ENCODE measurements at places on chromosomes 5 and 9.

- no peak for DNase-seq
Observed at GRCh38 chr5:16727755-16728325, 111.0 kb upstream of the RETREG1 start.

DNA sequence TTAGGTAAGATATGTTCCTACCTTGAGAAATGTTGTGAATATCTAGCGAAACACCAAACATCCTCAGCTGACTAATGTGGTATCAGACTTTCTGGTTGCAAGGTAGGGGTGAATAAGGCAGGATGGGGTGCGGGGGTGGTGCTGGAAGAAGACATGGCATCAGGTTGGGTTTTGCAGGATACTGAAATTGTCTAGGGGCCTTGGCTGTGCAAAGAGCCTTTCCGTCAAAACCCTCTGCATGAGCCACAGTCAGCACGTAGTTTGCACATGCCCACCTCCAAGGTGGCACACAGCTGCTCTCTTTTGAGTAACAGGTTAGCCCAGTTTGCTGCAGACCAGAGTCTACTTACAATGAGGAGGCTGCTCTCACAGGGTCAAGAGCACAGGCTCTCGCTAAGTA lies 42.0 kb downstream of the SFXN1 start:
- no peak for DNase-seq

- DNase-seq: no peak
Observed at GRCh38 chr9:113488071-113488470, 24.5 kb downstream of the RGS3 start.

DNA sequence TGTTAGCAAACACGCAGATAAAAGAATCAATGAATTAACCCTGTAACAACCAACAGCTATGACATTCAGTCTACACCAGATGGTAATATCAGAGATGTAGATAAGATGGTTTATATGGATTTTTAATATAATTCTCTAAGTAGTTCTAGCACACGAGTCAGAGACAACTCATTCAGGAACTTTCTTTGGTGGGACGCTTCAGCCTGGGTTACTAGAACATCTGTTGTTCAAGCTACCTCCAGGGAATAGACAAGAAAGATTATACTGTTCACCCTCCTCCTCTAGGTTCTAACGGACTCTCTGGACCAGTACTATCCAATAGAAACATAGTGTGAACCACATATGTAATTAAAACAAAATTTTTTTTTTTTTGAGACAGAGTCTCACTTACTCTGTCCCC lies 73.8 kb downstream of the RAPGEF1 start:
- DNase-seq: no peak

DNA sequence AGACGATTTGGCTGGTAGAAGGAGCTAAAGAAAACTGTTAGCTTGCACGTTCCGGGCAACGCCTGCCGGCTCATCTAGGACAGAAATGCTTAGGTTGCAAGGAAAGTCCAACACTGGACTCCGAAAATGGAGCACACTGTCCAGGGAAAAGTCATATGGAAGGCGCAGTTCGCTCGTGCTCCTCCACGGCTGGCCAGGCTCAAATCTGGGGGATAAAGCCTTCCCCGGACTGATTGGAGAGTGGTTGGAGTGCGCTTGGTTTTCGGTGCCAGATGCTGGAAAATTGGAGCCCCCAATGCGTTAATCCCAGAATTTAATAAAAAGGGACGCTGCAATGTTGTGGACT lies 955 bp downstream of the CDH6 start:
- no peak for DNase-seq

DNA sequence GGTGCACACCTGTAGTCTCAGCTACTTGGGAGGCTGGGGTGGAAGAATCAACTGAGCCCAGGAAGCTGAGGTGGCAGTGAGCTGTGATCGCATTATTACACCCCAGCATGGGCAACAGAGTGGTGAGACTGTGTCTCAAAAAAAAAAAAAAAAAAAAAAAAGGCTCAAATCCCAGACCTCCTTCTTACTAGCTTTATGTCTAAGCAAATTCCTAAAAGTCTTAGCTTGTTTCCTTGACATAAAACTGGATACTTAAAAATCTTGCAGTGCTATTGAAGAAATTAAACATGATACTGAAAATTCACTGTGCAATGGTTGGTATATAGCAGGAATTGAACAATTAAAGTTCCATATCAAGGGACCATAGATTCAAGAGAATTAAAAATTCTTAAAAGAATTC lies 45.0 kb downstream of the PCDHGC5 start:
- DNase-seq: no peak

- DNase-seq: no peak
Observed at GRCh38 chr5:16592255-16592654, 24.5 kb downstream of the RETREG1 start.

GRCh38 chr9:37916471-37917312 lies 12.8 kb upstream of the SLC25A51 start:
- DNase-seq: no peak
